ENCODE measurements at places on chromosomes 7 and 10. TPM values are rescaled to one million over a fixed set of nuclear protein-coding genes. Genes with fewer than 3 reads are reported as not detected.
A peak's percentile ranks its signal among the peaks of the same experiment; 100 is the strongest.

PIP gene
- total RNA-seq = not detected

DNA sequence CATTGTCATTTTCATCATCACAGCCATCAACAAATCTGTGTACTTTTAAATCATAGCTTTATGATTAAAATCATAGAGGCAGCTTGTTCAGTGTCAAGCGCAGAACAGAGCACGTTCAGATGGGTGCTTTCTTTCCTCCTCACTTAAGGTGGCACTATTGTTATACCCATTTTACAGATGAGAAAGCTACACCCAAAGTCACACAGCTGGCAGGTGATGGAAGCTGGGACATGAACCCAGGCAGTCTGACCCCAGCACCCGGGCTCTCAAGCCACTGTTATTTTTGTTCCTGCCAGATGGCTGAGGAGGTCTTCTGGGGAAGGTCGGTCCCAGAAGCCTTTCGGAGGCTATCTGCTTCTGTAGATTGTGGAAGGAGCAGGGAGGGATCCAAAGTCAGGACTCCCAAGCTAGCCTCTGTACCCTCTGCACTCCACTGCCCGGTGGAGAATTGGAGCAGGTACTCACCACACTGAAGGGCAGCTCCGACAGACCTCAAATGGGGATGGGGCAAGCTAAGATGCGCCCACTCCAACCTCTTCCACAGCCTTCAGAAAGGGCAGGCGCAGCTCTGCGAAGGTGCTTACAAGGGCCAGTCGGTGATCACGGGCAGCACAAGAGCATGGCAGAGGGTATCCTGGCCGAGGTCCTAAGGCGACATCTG lies 610 bp downstream of the AVPI1 start:
- peak; percentile 26 for DNase-seq

DNA sequence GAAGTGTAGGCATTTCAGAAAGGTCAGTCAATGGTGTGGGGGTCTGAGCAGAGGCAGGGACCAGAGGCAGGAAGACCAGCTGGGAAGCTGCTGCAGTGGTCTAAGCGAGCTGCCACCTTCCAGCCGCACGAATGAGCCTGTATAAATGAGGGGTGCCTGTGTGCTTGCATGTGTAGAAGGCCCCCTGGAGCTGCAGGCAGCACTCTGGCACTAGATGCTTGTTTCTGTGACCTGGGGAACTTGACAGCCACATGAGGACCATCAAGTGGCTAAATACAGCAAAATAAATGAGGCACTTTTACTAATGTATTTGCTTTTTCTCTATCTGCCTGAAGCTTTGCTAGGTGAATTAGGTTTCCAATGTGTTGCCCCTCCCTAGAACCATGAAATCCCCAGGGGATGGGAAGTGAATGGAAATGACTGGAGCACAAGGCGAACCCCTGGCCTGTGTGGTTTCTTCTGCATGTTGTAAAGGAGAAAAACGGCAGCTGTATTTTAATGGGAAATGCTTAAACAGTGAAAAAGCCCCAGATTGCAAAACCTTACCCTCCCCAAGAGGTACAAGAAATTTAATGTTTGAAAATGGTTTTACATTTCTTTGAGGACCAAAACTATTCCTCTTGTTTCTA lies 57.7 kb downstream of the PYROXD2 start:
- no peak for DNase-seq

DNA sequence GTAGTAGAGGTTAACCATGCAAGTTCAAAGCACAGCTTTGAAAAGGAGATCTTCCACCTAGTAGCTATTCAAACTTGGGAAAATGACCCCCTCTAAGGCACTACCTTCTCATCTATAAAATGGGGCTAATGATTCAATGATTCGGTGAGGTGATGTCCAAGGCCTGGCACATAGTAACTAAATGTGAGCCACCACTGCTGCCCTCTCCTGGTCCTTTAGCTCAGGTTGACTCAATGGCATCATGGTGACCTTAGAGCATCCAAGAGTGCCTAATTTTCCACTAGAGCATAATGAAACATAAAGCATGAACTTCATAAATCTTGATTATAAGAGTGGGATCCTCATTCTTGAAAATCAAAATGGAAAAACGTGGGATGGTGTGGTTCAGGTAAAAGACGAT lies 16.3 kb upstream of the PLCE1 start:
- DNase-seq = no peak

- no peak for DNase-seq
Measured at GRCh38 chr10:80156216-80156615, 23.7 kb downstream of the PLAC9 start.
